Activated CD8-positive, alpha-beta memory T cell treated with anti-CD3 and anti-CD28 coated beads, Interleukin-2, amount 10 ng/mL, durations not matched to agents 7 days and 5 days (primary cell): ENCODE measurements at places on chromosomes 2 and 18. TPM values are rescaled to one million over a fixed set of nuclear protein-coding genes. Genes with fewer than 3 reads are reported as not detected.

- H3K27ac ChIP-seq, result no peak overlapping the region
- no peaks in the 10 kb centered on the region for H3K4me1 ChIP-seq
- no peak overlapping the region for H3K4me3 ChIP-seq
- H3K27me3 ChIP-seq, result peaks cover 3% of the 10 kb centered on the region
- peaks cover 2% of the 10 kb centered on the region for H3K36me3 ChIP-seq
Observed at GRCh38 chr2:157995117-157995516, 106.6 kb upstream of the UPP2 start.

DNA sequence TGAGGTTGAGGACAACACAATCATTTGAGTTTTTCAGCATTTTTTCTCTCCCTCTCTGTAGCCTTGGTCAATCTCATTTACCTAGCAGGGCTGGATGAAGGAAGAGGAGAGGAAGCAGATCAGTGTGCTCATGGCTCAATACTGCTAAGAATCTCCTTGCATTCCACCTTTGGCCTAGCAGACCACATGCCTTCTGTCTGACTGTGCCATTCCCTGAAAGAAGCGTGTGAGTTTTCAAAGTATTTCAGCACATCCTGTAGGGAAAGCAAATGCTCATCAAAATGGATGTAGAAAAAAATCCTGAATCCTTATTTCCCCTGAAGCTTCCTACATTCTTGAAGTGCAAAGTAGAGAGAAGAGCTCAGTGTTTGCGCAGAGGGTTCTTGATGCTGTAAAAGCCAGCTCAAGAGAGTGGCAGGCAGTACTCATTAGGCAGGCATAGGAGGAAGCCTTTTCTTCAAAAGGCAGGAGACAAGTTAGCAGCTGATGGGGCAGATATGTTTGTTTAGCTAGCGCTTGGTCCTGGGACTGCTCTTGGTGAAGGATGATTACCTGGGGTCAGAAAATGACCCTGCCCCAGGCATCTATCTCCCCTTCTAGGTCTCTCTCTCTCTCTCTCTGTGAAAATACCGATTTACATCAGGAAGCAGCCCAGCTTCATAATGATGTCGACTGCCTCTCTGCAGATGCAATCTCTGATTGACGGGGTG lies 14.4 kb upstream of the PIK3C3 start:
- H3K4me1 ChIP-seq, result peaks cover 12% of the 10 kb centered on the region
- no peak overlapping the region for H3K27ac ChIP-seq

Gene LIPG
- 0.16 TPM for total RNA-seq

Gene ITGA4
- 301 TPM for total RNA-seq

Gene MEP1B
- 0.20 TPM for total RNA-seq

DNA sequence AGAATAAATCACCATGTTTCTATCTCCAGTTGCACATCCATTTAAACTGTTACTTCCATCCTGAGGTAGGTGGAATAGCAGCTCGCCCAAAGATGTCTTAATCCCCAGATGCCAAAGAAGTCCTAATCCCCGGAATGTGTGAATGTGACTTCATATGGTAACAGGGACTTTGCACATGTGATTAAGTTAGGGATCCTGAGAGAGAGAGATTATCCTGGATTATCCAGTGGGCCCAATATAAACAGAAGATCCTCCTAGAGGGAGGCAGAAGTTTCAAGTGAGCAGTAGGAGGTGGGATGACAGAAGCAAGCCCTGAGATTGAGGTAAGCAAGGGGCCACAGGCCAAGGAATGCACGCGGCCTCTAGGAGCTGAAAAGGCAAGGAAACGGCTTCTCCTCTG lies 19.8 kb downstream of the CREG2 start:
- no peak overlapping the region for H3K27ac ChIP-seq
- peaks cover 2% of the 10 kb centered on the region for H3K27me3 ChIP-seq
- no peaks in the 10 kb centered on the region for H3K36me3 ChIP-seq
- H3K4me3 ChIP-seq, result no peak overlapping the region
- DNase-seq, result no peak

DNA sequence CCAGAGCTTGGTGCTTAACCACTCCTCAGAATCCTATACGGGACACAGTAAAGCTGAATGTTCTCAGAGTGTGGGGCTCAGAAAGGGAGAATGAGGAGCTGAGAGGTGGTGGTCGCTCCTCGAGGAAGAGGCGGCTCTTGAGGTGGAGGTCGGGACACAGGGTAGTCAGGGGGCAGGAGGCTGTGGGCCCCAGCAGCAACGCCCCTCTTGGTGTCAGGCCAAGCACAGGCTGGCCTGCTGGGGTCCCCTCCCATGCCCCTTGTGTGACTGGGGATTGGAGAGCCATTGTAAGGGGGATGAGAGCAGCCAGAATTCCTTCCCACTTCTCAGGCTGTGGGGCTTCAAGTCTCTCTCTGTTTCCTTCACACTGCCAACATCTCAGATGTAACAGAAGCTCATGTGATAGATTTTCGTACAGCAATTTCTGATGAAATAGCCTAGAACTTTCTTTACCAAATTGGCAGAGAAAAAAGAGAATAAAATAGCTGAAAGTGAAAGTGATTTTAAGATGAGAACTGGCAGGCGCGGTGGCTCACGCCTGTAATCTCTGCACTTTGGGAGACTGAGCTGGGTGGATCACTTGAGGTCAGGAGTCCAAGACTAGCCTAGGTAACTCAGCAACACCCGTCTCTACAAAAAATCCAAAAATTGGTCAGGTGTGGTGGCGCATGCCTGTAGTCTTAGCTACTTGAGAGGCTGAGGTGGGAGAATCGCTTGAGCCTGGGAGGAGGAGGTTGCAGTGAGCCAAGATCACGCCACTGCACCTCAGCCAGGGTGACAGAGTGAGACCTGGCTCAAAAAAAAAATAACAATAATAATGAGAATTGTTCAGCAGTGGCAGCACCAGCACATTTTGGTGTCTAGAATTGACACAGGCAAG lies 61.1 kb upstream of the RPL31 start:
- H3K36me3 ChIP-seq, result no peaks in the 10 kb centered on the region
- H3K27ac ChIP-seq, result no peak overlapping the region
- H3K4me1 ChIP-seq, result peaks cover 14% of the 10 kb centered on the region
- no peaks in the 10 kb centered on the region for H3K27me3 ChIP-seq
- DNase-seq, result no peak
- H3K4me3 ChIP-seq, result no peak overlapping the region

GRCh38 chr2:112318515-112318914 lies 43.1 kb downstream of the ZC3H6 start:
- no peak overlapping the region for H3K4me3 ChIP-seq
- no peaks in the 10 kb centered on the region for H3K27me3 ChIP-seq
- H3K36me3 ChIP-seq, result peaks cover 1% of the 10 kb centered on the region
- DNase-seq, result no peak

Gene OR6B2
- not detected for total RNA-seq

Gene PDCD1
- 2.2 TPM for total RNA-seq

DNA sequence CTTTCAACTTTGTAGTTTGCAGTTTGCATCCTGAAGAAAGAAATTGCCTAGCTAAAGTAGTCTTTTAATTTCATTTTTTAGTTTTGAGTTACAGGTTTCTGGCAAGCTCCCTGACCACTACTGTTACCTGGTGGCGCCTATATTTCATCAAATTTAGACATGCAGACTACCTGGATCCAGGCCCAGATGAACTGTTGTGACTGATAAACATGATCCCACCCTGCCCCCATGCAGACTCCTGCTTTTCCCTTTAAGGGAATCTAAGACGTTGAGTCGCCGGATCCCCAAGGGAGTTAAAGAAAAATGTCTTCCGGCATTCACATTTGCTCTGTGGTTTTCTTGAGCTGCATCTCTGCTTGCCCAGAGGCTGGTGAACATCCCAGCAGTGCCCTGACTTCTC lies 22.2 kb downstream of the METAP1D start:
- H3K36me3 ChIP-seq, result peaks cover 2% of the 10 kb centered on the region
- no peak overlapping the region for H3K4me3 ChIP-seq
- no peaks in the 10 kb centered on the region for H3K4me1 ChIP-seq
- H3K27me3 ChIP-seq, result no peaks in the 10 kb centered on the region
